Cortex of kidney (tissue), 1 donor: ENCODE measurements at places on chromosomes 11 and 22.

DNA sequence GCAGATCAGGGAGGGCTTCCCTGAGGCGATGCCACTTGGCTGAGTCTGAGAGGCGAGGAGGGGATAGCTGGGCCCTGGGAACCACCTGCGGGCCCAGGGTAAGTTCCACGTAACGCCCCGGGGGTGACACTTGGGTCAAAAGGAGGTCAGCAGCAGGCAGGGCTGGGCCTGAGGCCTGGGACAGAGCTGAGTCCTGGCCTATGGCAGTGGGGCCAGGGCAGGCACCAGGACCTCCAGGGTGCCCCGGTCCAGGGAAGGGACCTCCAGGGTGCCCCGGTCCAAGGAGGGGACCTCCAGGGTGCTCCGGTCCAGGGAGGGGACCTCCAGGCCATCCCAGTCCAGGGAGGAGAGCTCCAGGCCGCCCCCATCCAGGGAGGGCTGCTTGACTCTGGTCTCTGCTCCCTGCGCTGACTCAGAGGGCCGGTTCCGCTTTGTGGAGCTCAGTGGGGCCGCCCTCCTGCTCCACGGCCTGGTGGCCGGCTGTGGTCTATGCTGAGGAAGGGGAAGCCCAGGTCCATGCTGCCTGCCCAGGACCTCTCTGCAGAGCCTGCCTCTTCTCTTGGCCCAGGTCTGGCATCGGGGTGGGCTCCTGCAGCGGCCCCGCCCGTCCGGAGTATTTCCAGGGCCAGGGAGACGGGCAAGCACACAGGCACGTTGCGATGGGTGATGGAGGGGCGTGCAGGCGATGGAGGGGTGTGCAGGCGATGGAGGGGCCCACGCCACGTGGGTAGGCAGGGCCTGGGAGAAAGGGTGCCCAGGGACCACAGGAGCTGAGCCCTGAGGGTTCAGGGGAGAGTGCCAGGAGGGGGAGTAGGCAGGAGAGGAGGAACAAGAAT, 19.5 kb upstream of the WNT7B start:
- DNase-seq, result no peak

GRCh38 chr22:21940521-21940920, 12.1 kb downstream of the PPM1F start:
- no peak for DNase-seq

DNA sequence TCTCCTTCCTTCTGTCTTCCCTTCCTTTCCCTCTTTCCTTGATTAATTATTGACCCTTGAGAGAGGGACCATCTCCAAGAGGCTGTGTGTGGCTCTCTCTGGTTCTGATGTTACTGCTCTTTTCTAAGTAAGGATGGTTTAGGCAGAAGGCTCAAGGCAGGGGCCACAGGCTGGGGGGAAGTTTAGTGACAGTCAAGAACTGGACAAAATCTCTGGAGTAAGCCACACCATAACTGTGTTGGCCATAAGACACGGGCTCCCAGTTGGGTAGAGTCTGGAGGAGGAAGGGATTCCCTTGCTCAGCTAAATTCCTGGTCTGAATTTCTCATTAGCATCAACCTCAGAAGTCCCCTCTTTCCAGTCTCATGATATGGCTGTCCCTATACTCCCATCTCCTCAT, 74.7 kb downstream of the BUD13 start:
- no peak for DNase-seq

DNA sequence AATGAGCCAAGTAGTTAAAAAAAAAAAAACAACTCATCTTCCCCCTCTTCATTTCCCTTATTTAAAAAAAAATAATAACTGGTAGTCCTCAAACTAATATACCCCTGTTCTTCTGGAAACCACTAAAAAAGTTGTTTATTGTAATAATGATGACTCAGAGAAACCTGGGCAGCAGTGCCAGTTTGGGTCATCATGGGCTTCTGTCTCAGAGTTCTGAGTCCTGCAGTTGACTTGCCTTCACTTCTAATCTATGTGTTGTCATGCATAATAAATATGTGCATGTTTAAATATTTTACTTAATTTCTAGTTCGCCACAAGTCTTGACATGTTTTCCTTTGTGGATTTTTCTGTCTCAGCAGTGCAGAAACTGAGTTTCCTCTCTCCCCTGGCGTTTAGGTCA, 46.8 kb downstream of the PPP2R1B start:
- no peak for DNase-seq

GRCh38 chr11:72724851-72725723, 27.1 kb downstream of the ARAP1 start:
- no peak for DNase-seq
